ENCODE measurements at places on chromosomes 1 and 21. TPM values are rescaled to one million over a fixed set of nuclear protein-coding genes. Genes with fewer than 3 reads are reported as not detected.

NBPF4 gene
- total RNA-seq = not detected

C1orf87 gene
- not detected for total RNA-seq

APCS gene
- not detected for total RNA-seq

GRCh38 chr1:228332797-228333738, 73.6 kb downstream of the TRIM11 start:
- no peak for DNase-seq

ZNF326 gene
- total RNA-seq = 5.3 TPM

PFKL gene
- 45.7 TPM for total RNA-seq

DNA sequence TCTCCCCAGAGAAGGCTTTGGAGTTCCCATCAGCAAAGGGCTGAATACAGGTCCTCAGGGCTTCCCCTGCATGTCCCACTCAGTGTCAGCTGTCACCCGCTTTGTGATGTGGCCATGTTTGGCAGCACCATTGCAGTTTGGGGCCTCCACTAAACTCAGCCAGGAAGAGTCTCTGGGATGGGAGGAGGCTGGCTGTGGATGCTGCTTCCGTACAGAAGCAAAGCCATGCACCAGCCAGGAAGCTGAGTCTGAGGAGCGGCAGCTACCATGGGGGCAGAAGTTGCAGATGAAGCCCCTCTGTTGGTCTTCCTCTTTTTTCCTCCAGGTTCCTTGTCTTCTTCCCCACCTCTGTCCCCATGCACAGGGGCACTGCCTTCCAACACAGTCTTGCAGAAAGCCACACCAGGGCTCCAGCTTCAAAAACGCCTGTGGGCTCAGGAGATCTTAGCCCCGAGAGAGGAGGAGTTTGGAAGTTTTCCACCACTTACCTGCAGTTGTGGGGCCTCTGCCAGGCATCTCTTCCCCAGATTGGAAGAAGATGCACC, 416.8 kb downstream of the NPHP4 start:
- peak; percentile 38 for DNase-seq

DNA sequence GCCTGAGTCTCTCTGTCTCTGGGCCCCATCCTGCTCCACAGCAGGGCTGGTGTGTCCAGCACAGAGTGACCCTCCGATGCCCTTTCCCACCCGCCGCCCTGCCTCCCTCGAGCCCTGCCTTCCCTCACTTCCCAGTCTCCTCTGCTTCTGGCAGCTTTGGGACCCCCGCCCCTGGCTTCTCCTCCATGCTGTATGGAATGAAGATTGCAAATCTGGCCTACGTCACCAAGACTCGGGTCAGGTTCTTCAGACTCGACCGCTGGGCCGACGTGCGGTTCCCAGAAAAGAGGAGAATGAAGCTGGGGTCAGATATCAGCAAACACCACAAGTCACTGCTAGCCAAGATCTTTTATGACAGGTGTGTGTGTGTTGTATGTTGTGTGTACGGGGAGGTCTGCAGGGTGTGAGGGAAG, 14.3 kb downstream of the MOV10 start:
- DNase-seq = peak; percentile 58

- DNase-seq = no peak
Measured at GRCh38 chr1:227961651-227962466, 14.1 kb upstream of the WNT9A start.

GRCh38 chr21:15801352-15801863, 71.6 kb downstream of the USP25 start:
- no peak for DNase-seq

- no peak for DNase-seq
Measured at GRCh38 chr1:43327549-43328292, 9.9 kb upstream of the MPL start.

- peak; percentile 53 for DNase-seq
Measured at GRCh38 chr1:15258833-15259621, 12.0 kb downstream of the FHAD1 start.

DNA sequence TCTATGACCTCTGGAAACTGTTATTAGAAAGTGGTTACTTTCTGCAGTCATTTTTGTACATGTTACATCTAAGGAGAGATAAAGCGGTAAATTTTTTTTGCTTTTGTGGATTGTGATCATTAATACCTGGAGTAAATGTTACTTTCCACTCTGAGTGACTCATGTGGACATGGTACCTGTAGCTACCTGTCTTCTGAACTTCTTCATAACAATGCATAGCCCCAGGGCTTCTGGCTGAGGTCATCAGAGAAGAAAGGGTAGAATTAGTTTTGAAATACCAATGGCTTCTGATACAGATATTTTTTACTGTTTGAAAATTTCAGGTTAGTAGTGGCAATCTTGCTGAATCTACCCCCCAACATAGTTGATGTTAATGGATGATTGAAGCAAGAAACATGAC, 489.3 kb downstream of the RWDD3 start:
- DNase-seq = no peak

STUM gene
- total RNA-seq = 0.70 TPM

DNA sequence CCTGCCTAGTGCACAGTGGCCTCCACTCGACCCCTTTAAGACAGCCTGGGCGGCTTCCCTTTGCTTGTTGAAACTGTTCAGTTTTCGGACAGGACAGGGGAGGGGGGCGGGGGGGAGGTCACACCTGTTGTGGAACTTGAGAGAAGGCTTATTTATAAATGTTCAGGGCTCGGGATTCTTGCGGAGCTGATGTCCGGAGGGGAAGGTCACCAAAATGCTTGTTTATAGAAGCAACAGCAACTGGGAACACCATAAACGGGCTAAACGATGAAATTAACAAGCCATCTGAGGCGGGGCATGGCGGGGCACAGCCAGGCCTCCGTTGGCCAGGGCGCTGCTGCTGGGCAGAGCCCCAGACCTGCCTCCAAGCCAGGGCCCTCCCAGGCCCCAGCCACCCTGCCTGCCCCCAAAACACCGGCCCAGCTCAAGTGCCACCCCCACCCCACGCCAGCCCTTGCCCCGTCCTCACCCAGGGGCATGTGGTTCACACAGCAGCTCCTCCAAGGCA, 59.8 kb upstream of the CASZ1 start:
- no peak for DNase-seq

ABL2 gene
- 12.1 TPM for total RNA-seq

DNA sequence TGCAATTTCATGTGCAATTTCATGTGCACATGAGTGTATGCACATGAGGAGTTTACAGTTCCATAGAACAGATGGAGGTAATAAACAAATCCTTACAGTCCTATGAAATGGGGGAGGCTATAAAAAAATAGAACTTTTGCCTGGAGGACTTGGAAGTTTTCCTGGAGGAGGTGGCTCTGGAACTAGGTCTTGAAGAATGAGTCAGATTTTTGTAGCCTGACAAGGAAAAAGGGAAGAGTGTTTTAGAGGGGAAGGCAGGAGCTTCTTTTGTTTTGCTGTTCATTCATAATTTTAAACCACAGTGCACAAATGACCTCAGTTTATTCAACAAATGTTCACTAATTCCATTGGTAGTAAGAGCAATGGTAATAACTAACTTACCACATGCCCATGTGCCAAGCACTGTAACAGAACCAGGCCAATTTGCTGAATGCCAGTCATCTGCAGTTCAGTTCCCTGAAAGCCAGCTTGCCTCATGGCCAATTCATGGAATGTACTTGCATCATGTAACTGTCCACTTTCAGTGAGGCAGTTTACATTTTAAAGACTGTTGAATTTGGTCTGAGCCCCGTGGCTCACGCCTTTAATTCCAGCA, 2.7 kb downstream of the DIO1 start:
- no peak for DNase-seq

All from right atrium auricular region (tissue), 2 donors.